ENCODE measurements at places on chromosomes 7 and 10.

DNA sequence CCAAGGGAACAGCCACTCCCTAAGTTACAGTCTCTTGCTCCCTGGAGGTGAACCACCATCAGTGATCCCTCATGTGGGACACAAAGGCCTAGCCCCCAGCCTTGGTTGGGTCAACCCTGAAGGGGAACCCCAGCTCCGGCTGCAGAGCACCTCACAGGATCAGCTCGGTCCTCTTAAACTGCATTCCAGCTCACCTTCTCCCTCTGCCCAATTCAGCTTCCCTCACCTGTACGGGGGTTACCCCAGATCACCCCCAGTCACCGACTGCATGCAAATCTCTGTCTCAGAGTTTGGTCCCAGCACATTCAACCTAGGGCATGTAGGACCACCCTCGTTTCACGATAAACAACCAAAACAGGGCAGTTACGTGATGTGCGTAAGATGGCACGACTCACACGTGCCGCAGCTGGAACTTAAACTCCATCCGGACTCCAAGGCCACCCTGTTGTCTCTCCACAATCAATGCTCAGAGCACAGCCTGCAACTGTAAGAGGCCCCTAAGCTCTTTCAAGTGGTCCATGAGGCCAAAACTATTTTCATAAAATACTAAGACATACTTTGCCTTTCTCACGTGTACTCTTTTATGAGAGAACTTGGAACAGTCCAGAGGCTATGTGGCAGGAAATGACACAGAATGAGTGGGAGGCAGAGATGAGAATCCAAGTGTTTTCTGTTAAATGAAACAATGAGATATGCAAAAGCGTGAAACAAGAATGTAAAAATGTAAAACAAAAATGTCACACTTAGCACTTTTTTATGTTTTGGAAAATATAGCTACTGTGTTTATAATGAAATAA is 285.2 kb downstream of the PTPRN2 start:
- DNase-seq = no peak

DNA sequence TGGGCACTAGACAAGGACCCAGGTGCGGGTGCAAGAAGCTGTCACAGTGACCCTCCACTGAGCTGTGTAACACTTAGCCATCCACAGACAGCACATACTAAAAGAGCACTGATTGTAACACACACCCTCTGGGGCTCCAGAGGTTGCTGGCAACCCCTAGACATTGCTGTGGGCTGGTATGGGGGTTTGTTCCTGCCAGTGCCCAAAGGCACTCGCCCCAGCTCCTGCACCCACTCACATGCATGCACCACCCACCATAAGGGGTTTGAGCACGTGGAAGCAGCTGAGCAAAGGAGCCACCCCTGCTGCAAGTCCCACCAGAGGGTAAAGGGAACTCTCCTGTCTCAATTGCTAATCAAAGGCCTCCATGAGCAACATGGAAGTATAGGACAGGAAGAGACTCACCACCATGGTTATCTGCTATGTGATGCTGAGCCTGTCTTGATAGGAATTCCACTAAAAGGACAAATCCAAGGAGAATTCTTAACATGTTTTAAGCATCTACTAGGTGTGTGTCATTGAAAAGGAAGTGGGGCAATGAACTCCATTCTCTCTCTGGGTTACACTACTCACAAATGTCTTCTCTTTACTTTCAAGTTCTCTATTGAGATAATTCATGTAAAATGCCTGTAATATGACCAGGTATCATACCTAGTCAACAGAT is 103.1 kb downstream of the GFRA1 start:
- DNase-seq = no peak

- no peak for DNase-seq
Observed at GRCh38 chr7:97187067-97187466, 69.6 kb downstream of the SDHAF3 start.

- DNase-seq = no peak
Observed at GRCh38 chr7:33486633-33487032, 357.3 kb downstream of the BBS9 start.

DNA sequence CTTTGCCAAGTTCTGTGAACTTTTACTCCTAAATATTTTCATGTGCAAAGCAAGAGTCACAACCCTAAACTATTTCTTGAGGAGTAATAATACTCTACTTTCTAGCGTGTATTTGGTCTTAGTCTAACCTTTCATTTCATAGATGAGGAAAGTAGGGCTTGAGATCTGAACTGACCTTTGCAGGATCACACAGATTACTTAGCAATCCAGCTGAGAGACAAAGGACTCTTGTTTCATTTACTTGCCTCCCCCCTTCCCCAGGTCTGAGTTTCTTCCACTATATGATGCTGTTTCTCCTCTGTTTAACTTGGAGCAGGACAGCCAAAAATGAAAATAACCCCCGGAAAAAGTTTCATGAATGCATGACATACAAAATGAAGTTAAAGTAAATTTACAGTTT is 75.3 kb upstream of the PTN start:
- no peak for DNase-seq

GRCh38 chr10:42868530-42868929 is 85.9 kb downstream of the BMS1 start:
- DNase-seq = no peak

DNA sequence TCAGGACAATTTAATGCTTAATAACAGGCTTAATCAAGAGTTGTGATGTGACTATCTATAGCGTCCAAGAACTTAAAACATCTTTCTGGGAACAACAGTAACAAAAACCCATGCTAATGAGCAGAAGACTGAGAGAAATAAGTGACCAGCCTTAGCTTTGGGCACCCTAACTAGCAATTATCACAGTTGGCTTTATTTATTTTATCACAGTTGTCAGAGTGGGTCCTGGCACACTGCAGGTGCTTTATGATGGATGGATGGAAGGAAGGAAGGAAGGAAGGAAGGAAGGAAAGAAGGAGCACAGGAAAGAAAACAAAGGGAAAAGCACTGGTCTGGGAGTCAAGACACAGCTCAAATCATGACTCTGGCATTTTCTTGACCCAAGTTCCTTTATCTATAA is 181.1 kb downstream of the SKAP2 start:
- DNase-seq = no peak

DNA sequence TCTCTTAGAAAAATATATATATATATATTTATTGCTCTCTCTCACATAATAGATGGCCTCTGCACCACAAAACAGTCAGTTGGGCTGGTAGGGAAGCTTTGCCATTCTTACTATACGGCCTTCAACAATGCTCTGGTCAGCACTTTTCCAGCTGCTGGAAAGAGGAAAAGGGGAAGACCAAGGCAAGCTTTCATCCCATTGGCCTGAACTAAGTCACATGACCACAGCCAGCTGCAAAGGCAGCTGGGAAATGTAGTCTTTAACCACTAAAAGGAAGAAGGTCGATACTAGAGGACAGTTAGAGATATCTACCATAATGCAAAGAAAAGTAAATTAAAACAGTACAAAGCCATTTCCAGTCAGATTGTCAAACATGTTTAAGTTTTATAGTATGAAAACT is 58.4 kb upstream of the MACROH2A2 start:
- DNase-seq = no peak

GRCh38 chr7:2191016-2191415 is 41.7 kb downstream of the MAD1L1 start:
- DNase-seq = no peak

DNA sequence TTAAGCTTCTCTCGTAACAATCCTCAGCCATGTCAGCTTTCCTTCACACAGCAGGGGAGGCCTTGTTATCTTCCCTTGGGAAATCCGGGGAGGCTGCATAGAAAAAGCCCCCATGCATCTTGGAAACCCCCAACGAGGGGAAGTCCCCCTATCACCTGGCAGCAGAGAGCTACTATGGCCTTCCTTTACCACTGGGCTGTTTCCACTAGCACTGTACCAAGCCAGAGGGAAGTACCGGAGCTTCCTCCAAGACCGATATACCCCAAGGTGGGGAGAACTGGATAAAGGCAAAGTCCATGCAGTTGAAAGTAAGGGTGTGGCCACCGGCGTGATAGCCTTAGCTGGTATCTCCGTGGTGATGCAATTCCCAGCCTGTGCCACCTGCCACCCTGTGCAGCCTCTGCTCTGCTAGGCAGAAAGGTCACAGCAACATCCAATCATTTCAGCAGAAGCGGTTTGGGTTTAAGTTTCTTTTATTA is 4.4 kb upstream of the CLIP2 start:
- no peak for DNase-seq

- DNase-seq = no peak
Observed at GRCh38 chr7:77649716-77650349, 46.4 kb upstream of the RSBN1L start.

DNA sequence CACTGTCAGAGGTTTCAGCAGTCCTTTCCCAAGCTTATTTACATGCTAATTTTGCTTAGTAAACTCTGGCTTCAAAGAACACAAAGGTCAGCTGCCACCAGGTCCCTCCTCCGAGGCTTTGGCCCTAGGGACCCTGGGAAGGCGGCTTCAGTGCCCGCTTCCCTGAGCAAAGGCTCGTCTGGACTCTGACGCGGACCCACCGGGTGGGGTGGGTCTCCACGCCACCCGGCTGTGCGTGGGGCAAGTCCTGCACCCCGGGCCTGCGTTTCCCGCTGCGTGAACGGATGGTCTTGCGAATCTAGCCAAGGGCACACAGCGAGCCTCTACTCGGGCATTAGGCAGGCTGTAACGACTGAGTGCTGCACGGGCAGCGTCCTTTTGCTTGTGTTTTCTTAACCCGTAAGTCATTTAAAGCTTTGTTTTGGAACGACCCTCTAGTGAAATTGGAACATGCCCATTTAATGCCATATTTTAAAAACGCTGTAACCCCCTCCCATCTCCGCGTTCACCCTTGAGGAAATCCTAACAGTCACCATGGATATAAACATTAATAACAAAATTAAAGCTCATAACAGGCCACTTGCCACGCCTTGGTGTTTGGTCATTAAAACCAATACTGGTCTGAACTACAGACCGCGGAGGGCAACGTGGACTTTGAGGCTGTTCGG is 828 bp downstream of the BNIP3 start:
- no peak for DNase-seq

GRCh38 chr7:112336261-112336660 is 114.0 kb upstream of the IFRD1 start:
- DNase-seq = no peak
